Neural progenitor cell (in vitro differentiated cells): ENCODE measurements at places on chromosomes 2 and 18.

DNA sequence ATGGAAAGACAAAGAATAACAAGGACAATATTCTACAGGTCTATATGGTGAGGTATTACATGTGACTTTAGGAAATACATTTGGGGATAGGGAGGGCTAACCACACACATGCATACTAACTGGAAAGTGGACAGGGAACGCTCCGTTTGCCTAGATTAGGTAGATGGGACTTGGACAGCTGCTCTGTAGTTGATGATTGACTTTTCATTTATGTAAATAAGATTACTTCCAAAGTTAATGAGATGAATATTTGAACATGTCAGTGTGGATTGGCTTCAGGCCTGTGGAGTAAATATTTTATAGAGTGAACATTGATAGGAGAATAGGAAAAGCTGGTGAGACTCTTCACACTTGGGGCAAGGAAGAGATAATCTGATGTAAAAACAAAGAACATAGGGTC is 142.0 kb downstream of the NCK2 start:
- DNase-seq: no peak

GRCh38 chr18:4299395-4299794 is 155.7 kb downstream of the DLGAP1 start:
- DNase-seq: no peak

DNA sequence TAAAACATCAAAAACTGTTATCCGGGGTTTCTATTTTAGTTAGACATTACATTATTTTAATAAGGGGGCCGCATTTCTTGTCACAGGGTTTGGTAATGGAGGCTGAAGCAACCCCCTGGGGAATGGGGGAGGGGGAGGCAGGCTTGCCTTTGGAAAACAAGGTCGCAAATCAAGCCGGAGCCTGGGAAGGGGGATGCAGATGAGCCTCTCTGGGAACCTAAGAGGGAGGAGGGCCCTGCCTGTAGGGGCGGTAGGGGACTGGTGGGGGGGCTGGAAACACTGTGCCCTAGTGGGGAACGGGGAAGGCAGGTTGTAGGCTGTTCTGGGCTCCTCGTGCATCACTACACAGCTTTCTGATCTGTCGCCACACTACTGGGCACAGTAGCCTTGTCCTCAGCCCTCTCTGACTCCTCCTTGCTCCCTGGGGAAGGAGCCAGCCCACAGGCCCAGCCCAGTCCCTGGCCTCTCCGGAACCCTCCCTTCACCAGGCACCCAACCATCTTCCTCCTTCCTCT is 170.2 kb upstream of the SMAD2 start:
- peak; percentile 58 for DNase-seq

DNA sequence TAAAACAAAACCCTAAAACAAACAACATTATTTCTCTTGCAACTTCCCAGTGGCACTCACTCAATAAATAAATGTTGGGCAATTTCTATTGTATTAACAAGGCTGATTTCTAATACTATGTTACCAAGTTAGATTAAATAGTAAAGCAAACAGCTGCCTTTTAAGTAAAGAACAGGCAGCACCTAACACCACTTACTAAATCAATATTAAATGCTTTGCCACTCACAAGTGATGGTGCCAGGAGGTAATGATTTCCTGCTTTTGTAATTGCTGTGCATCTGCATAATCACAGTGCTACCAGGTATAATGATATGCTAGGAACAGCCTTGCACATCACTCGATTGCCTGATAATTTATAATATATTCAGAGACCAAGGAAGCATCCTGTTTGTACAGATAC is 276.5 kb downstream of the NBAS start:
- DNase-seq: no peak

DNA sequence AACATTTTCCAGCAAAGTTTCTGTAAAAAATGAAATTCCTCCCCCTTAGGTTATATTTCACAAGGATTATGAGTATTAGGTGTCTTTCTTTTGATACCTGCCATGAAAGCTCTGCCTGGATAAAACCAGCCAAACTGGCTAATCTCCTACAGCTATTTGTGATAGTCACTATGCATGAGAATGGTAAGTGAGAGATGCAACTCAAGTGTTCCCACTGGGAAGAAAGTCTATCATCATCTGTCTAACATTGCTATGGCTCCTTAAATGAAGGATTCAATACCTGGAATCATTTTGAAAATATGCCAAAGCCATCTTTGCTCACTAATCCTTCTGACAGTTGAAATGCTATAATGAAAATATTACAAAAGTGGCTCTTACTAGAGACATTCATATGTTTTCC is 339.9 kb upstream of the LRRTM4 start:
- no peak for DNase-seq

GRCh38 chr18:57801761-57802212 is 1.3 kb downstream of the ATP8B1 start:
- peak; percentile 34 for DNase-seq

GRCh38 chr2:173874894-173875237 is 90.3 kb downstream of the SP3 start:
- DNase-seq: no peak

- DNase-seq: no peak
Measured at GRCh38 chr2:132955871-132956615, 286.0 kb upstream of the LYPD1 start.

DNA sequence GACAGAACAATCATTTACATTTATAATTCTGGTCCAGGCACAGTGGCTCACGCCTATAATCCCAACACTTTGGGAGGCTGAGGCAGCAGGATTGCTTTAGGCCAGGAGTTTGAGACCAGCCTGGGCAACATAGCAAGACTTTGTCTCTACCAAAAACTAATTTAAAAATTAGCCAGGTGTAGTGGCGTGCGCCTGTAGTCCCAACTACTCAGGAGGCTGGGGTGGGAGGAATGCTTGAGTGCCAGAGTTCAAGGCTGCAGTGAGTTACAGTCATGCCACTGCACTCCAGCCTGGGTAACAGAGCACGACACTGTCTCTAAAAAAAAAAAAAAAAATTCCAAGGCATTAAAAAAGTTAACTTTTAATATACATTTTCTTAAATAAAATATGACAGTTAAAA is 88.1 kb downstream of the PLEKHM3 start:
- DNase-seq: no peak

GRCh38 chr2:100413571-100413970 is 3.9 kb downstream of the CHST10 start:
- no peak for DNase-seq

DNA sequence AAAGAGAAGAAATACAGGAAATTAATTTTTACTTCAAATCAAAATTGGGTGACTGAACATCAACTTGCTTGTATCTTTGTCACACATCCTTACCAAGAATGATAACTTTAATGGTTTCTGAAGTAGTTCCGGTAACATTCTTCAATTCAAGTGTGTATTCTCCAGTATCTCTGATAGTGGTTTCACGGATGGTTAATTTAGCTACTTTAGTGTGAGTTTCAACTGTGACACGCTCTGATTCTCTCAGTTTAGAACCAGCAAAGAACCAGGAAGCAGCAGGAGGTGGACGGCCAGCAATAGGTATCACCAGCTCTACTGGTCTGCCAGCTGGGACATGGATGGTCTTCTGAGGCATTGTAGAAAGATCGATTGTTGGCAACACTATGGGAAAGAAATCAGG is 62.3 kb downstream of the PLEKHA3 start:
- DNase-seq: no peak

DNA sequence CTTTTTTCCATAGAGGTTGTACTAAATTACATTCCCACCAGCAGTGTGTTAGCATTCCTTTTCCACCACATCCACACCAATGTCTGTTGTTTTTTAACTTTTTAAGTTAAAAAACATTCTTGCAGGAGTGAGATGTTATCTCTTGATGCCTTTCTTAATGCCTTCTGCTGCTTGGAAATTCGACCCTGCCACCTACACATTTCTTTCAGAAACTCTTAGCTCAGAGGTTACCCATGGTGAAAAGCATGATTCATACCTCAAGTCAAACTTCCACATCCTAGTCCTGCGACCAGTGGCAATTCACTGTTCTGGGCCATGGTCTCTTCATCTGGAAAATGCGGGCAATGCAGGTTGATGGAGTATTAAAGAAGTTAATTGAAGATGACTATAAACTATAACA is 12.7 kb upstream of the HNMT start:
- no peak for DNase-seq

DNA sequence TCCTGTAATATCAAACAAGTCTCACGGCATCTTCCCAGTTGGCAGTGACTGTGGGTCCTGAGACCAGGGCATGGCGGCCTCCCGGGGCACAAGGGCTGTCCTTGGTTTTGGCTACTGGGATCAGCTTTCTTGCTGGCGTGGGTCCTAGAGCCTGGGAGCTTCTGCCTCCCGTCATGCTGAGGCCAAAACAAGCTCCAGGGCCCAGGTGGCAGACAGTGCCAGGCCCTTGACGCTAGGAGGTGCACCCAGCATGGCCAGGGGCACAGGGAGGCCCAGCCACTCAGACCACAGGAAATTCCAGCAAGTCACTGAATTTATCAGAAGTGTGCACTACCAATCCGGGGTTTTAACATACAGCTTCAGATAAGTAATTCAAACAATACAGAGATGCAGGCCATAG is 184.7 kb downstream of the EIPR1 start:
- no peak for DNase-seq

DNA sequence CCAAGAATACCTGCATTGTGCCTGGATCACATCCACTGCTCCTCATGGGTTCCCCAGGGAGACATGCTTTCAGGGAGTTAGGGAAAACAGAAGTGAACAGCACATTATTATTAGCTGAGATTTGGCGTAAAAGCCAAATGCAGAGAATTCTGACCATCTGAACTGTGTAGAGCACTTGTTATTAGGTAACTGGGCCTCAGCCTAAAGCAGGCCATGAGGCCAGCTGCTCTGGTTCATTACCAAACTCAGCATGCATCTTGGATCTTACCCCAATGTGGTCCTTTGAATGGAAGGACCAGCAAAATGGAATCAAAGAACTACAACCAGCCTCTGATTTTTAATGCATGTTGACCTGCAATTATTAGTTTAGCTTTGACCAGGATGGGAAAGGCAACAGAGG is 322.3 kb downstream of the KCNS3 start:
- DNase-seq: no peak

DNA sequence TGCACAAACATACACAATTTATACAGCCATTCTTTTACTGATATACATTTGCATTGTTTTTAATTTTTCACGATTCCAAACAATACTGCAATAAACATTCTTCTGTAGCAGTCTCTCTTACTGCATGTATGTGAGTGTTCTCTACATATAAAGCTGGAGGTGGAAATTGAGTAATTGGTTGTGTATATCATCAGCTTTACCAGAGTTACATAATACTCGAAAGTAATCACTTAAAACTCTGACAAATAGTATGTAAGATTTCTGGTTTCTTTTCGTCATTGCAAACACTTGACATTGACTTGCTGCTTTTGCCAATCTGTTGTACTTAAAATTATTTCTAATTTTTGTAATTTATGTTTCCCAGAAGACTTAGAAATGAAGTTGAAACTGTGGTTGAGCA is 110.2 kb downstream of the TDRD15 start:
- DNase-seq: no peak

- DNase-seq: no peak
Measured at GRCh38 chr2:232351686-232352510, 26.7 kb upstream of the ALPP start.
